ENCODE measurements at places on chromosomes 2 and 18. TPM values are rescaled to one million over a fixed set of nuclear protein-coding genes. Genes with fewer than 3 reads are reported as not detected.

DNA sequence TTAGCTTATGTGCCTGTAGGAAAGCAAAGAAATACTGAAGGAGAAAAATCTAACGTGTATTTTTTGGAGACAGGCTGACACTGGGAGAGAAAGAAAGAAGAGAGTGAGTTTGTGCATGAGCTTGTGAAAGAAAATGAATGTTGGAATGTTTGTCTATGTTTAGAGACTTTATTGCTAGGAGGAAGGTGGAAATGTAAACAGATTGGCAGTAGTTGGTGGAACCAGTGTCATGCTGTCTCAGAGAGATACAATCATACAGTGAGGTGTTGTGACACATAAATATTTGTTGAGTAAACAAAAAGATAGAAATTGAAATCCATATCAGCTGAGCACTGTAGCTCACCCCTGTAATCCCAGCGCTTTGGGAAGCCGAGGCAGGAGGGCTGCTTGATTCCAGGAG, 222.2 kb upstream of the MEIS1 start:
- DNase-seq = no peak

DNA sequence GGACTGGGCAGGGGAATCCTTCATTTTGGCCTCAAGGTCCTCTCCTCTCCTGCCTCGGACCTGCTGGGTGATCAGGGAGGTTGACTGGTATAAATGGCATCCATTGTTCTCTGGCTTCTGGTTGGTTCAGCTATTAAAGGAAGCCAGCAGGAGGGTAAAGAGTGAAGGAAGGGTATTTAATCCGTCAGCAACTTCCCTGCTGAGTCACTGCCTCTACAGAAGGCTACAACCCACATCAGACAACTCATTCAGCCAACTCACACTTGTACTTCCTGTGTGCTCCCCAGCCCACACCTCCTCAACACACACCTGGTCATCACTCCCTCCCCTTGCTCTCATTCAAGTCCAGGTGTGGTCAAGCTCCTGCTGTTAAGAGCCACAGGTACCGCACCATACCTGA, 68.3 kb upstream of the MRPS9 start:
- DNase-seq = no peak

- no peak for DNase-seq
Measured at GRCh38 chr2:143553261-143553660, 424.0 kb downstream of the ARHGAP15 start.

GRCh38 chr2:74702001-74702715, 48.1 kb downstream of the SEMA4F start:
- no peak for DNase-seq

DNA sequence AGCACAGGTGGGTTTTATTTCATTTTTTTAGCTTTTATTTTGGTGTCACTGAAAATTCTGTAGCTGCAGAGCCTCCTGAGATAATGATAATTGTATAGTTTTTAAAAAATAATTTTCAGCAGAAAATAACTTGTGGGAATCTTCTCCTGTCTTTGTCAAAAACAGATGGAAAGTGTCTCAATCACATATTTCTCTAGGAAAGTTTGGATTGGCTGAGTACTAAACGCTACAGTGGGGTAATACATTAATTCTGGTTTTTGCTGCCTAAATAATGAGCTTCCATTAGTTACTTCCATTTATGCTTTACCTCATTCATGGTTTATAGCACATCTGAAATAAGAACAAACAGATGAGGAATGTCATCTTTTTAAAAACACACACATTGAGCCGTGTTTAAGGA, 2.2 kb downstream of the TWIST2 start:
- no peak for DNase-seq

DNA sequence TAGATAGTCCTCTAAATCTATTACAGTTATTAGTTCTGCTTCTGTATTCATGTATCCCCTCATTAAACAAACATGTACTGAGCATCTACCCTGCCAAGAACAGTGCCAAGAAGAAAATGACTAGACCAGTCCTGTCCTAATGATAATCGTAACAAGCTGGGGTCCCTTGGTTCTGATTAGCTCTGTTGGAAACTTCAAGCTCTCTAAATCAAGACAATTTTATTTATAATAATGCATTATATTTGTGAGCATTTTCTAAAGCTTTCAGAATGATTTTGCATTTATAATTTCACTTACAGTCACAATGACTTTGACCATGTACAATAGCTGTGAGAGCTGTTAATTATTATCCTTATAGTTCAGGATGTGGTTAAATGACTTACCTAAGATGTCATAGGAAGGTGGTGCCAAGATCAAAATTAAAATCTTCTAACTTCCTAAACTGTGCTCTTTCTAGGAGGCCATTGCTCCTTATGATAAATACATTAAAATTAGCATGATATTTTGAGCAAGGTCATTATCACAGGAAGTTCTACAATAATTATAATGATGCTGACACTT, 336.5 kb upstream of the SLC39A10 start:
- no peak for DNase-seq

DNA sequence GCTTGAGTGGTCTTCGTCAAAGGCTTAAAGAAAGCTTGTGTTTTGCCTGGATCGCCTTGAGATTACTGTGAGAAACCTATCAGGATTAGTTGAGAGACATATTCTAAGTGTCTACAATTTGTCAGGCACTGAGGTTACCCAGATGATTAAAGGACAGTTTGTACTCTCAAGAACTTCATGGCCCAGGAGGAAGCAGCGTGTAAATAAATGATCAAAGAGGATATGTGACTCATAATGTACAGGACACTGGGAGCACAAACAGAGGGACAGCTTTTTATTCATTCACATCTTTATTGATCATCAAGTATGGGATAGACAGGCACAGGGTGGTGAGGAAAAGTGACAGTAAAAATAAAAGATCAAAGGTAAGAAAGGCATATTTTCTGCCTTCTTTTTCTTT, 152.6 kb upstream of the FSHR start:
- DNase-seq = no peak

DNA sequence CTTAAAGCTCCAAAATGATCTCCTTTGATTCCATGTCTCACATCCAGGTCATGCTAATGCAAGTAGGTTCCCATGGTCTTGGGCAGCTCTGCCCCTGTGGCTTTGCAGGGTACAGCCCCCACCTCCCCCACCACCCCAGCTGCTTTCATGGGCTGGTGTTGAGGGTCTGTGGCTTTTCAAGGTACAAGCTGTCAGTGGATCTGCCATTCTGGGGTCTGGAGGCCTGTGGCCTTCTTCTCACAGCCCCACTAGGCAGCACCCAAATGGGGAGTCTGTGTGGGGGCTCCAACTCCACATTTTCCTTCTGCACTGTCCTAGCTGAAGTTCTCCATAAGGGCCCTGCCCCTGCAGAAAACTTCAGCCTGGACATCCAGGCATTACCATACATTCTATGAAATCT, 19.0 kb downstream of the SLC9A4 start:
- DNase-seq = no peak

- DNase-seq = no peak
Measured at GRCh38 chr2:166042768-166043390, 84.9 kb downstream of the SCN1A start.

- no peak for DNase-seq
Measured at GRCh38 chr2:2542966-2543611, 212.0 kb upstream of the MYT1L start.

- DNase-seq = no peak
Measured at GRCh38 chr2:100983684-100984310, 18.3 kb upstream of the RPL31 start.

- no peak for DNase-seq
Measured at GRCh38 chr2:218166791-218167190, at the start of gene CXCR1. Gene CXCR1, minus strand, starts transcription at chr2:218166962. Its CDS starts 1,751 bp downstream, at chr2:218165211.

- no peak for DNase-seq
Measured at GRCh38 chr18:47558110-47558750, 306.8 kb upstream of the SKOR2 start.

DNA sequence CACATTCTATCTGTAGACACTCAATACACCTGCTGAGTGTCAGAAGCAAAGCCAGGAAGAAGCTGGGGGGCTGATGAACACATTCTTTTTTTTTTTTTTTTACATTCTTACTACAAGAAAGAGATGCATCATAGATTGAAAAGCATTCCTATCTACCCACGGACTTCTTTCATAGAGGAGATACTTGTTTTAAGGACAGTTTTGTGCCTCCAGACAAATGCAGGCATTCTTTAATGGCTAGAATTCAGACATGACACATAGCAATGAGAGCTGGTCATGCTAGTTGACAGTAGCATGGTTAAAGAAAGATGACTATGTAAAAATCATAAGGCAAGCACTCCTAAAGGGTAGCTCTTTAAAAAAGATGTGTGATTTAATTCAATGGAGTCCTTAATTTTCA, 110.2 kb downstream of the EPHA4 start:
- DNase-seq = no peak

DNA sequence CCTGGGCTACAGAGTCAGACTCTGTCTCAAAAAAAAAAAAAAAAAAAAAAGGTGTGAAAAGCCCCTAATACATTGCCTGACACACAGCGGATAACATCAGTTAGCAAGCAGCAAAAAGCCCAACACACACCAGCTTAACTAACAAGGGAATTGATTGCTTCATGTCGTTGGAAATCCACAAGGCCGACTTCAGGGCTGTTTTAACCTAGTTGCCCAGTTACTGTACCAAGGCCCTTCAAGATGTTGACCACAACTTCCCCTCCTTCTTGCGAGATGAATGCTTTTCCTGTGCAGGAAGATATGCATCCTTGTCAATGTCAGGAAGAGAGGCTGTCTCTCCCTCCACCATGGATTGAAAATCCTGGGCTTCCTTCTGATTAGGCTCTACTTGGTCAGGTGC, 202.9 kb downstream of the MIB1 start:
- DNase-seq = no peak

- DNase-seq = no peak
Measured at GRCh38 chr2:231968820-231969219, 7.3 kb downstream of the DIS3L2 start.

DNA sequence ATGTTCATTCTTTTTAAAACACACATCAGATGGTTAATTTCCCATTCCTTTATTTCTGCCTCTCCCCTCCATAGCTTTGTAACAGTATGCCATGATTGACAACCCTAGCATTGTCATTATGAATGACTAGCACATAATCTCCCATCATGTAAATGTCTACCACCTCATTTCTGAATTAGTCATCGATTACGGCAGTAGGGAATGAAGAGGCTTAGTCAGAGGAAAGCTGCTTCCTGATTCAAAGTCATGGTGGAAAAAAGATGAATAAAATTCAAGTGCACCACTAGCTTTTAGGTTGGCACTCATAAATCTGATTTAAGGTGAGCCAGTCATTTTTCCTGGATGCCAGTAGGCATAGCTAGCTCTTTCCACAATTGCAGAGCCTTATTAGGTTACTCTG, 19.1 kb upstream of the ACMSD start:
- no peak for DNase-seq

- DNase-seq = no peak
Measured at GRCh38 chr2:196073521-196073920, 4.9 kb upstream of the DNAH7 start.

DNA sequence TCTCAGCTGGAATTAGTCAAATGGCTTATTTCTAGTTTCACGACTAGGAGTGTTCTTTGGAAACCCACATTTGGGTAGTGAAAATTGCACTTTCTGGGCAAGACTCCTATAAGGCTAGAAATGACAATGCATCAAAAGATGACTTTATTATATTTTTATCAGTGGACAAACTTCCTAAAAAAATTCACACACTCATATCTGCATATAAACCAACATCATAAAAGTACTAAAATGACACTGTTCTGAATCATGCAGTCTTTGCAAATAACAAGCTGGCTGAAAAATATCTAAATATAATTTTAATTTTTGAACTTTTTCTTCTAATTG, 17.6 kb downstream of the MXD1 start:
- DNase-seq = no peak

DNA sequence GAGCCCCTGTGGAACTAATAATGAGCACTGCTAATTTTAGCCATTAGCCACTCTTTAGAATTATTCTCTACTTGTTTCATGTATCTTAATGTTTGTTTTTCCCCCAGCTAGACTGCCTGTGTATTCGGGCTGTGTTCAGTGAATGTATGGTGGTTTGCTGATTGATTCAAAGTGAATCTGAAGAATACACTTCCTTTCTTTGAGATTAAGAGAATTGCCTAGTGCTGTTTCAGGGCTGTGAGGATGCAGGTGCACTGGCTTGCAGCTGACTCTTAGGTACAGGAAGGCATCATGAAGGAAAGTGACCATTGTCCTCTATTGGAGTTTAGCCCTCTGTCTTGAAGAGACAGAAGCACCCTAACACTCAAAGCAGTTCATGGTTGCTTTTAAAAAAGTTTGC, 138.7 kb downstream of the CERS6 start:
- DNase-seq = no peak

DNA sequence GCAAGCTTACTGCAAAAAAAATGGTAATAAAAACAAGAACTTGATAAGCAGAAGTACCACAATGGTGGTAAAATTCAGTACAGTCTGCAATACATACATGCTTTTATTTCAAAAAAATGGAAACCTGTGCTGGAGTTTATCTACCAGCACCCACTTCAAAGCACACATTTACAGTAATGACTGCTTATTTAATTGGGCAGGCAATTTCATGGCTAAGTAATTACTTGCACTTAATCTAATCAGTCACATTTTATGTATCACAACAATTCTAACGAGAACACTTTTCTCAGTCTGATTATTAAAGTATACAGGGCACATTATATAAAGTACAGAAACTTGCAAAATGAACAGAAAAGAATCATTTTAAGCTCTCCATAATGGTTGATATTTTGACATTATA, 5.2 kb downstream of the APCDD1 start:
- no peak for DNase-seq

- DNase-seq = no peak
Measured at GRCh38 chr2:213241817-213242216, 42.4 kb upstream of the SPAG16 start.

DNA sequence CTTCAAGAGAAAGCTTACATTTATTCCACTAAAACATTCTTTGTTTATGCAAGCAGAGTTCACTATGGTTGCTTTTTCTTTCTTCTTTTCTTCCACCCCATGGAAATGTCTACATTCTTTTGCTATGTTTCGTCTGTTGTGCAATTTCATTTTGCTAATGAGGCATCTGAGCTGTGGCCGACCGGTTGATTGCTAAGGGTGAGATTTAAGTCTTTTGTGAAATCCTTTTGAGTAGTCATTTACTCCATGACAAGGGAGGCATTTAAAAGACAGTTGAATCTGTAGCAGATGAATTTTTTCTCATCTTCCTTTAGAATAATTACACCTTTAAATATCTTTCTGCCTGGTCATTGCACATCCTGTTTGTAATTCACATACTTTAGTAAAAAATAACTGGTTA, 324.1 kb upstream of the THUMPD2 start:
- DNase-seq = no peak

GRCh38 chr2:121088251-121089165, 196.5 kb downstream of the TFCP2L1 start:
- peak; percentile 62 for DNase-seq

MATN3 gene
- total RNA-seq = not detected

DAW1 gene
- 0.14 TPM for total RNA-seq

CFC1 gene
- not detected for total RNA-seq

FER1L5 gene
- total RNA-seq = not detected

EPB41L3 gene
- total RNA-seq = 2.9 TPM

CCDC150 gene
- 1.1 TPM for total RNA-seq

ASB18 gene
- 10.1 TPM for total RNA-seq

XIRP2 gene
- total RNA-seq = 801 TPM

COL6A3 gene
- 27.7 TPM for total RNA-seq

DNER gene
- not detected for total RNA-seq

IL36G gene
- total RNA-seq = not detected

WDR12 gene
- total RNA-seq = 44.4 TPM

SERPINB8 gene
- total RNA-seq = 2.8 TPM

EGR4 gene
- not detected for total RNA-seq

TMEM37 gene
- total RNA-seq = 3.6 TPM

NIFK gene
- total RNA-seq = 26.4 TPM

LOXHD1 gene
- 0.98 TPM for total RNA-seq

GKN1 gene
- total RNA-seq = not detected

THSD7B gene
- total RNA-seq = 0.11 TPM

PRKAG3 gene
- total RNA-seq = 0.19 TPM

UCN gene
- total RNA-seq = 1.1 TPM

ANKRD30B gene
- not detected for total RNA-seq

MRPS5 gene
- 85.7 TPM for total RNA-seq

All from heart right ventricle (tissue), 16 donors.